ENCODE measurements at places on chromosomes 7 and 10. TPM values are rescaled to one million over a fixed set of nuclear protein-coding genes. Genes with fewer than 3 reads are reported as not detected.

- no peak for DNase-seq
Measured at GRCh38 chr10:21463436-21463835, 62.0 kb downstream of the SKIDA1 start.

- DNase-seq = no peak
Measured at GRCh38 chr10:30977385-30977784, 54.3 kb downstream of the ZNF438 start.

DNA sequence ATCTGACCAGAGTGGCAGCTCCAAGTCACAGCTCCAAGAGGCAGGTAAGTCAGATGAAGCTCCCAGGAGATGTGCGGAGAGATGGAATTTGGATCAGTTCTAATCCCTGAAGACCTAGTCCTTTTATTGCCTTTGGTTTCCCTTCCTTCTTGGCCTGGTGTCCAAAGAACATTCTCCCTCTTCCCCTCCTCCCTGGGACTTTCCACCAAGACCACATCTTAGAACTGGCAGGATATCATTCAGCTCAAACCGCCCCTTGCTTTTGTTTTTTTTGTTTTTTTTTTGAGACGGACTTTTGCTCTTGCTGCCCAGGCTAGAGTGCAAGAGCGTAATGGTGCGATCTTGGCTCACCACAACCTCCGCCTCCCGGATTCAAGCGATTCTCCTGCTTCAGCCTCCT, 190.8 kb downstream of the GFRA1 start:
- no peak for DNase-seq

Gene DDX50
- total RNA-seq = 22.7 TPM

Data from glomerular endothelial cell (primary cell).